ENCODE measurements at places on chromosomes 6 and 20.

DNA sequence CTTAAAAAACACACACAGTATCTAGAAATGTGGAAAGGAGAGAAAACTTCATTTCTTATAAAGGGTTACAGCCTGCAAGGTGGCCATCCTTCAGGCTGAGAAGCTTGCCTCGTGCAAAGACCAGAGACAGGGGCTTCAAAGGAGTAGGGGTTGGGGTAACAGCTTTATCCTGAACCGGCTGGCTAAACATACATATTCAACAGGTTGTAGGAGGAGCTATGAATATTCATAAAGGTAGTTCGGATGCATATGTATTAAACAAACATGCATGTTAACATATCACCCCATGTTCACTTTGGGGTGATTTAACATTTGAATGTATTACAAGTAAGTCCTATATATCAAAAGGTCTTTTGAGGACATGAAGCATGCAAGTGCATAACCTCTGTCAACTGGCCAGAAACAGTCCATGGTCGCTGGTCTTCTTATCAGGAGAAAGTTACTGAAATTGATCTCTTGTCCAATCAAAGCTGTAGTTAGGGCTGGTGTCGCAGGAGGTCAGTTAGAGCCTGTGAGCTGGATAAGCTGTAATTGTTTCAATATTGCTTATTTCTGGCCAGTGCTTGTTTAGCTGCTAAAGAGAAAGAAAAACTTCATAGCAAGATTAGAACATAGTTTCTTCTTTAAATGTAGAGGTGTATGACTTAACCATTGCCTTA is 2.3 kb upstream of the STMND1 start:
- DNase-seq: no peak

DNA sequence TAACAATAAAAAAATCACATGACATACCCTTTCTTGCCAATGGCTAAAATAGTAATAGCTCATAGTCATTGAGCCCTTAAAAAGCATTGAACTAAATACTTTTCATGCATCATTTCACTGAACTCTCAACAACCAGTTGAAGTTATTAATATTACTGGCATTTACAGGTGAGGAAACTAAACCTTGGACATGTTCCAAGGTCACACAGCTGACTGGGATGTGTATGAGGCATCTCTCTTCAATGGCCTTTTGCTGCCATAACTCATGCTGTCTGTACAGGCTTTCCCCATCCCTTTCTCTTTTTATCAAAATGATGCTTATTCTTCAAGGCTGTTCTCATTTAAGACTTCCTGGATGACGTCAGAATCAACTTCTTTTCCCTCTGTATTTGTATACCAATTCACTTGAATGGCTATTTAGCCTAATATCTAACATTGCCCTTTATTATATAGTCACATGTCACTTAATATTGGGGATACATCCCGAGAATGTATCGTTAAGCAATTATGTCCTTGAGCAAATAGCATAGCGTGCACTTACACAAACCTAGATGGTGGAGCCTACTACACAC is 476.4 kb downstream of the KIF16B start:
- no peak for DNase-seq

- DNase-seq: no peak
Observed at GRCh38 chr6:132651062-132651461, 7.9 kb downstream of the TAAR1 start.

- no peak for DNase-seq
Observed at GRCh38 chr6:1667012-1667804, 57.5 kb downstream of the FOXC1 start.

DNA sequence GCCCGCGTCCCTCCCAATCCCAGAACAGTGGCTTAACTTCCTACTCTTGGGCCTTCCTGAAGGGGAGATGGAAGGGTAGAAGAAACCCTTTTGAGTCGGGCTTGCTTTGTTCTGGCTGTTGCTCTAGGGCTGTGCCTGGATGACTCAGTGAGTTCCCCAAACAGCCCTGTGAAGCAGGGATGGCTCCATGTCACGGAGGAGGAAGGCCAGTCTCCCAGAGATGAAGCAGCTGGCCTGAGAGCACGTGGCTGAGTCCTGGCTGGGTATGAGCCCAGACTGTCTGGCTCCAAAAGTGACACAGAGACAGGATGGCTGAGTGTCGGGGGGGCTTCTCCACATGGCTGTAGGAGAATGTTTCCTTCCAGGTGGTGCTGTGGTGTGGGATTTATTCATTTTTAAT is 4.6 kb downstream of the SYTL3 start:
- no peak for DNase-seq

GRCh38 chr6:24919056-24919892 is 16.5 kb downstream of the RIPOR2 start:
- no peak for DNase-seq

DNA sequence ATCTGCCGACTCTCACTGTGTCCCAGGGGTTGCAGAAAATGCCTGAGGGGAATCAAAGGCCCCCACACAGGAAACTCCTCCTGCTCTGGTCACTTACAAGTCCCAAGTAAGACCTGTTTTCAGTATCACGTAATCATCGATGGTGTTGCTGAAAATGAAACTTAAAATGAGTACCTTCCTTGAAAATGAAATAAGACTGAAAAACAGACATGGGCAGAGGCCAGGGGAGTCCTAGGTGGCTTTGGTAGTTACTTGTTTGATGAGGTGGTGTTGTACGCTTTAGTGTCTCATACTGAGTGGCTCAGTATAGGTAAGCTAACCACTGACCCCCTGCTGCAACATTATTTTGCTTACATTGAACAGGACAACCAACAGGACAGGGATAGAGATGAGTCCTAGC is 43.0 kb upstream of the SYNCRIP start:
- DNase-seq: no peak

GRCh38 chr6:51908243-51908642 is 179.2 kb downstream of the PKHD1 start:
- DNase-seq: no peak

DNA sequence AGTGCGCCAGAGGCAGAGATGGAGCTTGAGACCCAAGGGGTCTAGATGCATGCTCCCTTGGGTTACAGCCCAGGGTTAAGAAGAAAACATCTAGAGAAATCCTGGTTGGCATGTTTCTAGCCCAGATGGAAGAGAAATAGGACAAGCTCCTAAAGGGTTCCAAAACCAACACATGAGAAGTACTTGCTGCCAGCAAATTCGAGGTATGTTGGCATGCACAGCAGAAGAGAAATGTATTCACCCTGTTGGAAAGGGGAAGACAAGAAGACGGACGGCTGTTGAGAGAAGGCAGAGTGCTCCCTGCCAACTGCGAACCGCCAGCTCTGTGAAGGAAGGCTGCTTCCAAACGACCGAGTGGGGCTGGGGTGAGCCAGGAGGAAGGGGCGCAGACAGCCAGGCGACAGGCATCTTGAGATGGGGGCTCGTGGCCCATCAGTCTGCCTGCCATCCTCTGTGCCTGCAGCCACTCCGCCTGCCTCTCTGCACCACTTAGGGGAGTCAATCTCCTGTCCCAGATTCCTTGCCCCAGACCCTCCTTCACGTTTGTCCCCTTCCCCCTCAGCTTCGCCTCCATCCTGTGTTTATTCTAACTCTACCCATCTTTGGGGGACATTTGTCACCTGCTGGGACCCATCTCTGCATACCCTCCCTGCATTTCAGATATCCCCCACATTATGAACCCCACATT is 249.2 kb downstream of the CDC5L start:
- no peak for DNase-seq

DNA sequence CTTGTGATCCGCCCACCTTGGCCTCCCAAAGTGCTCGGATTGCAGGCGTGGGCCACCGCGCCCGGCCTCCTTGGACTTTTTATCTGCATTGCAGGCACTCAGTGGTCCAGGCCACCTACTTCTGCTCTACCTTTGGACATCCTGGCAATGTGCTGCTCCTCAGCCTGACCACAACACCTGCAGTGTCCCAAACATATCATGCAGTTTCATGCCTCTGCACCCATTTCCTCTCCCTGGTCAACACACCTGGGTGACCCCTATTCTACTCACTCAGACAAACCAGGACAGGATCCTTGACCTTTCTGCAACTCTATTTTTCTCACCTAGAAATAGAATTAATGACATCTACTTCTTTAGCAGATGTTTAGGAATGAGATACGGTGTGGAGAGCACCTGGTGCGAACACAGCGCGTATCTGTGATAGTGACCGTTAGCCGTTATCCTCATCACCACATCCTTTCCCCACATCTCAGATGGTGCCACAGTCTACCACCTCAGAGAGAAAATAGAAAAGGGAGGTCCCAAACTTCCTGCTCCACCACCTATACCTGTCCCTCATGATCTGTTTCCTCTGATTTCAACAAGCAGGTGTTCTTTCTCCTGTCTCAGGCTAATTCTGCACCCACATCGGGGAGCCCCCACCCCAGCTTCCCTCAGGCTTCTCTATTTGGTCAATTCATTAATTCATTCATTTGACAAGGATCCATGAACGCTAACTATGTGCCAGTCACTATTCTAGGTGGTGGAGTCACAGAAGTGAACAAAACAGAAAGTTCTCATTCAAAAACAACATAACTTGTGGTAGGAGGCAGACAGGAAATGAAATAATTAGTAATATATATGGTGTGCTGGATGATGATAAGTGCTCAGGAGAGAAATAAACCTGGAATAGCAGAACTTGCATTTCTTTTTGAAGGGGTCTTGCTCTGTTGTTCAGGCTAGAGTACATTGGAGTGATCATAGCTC is 4.3 kb upstream of the BTN3A2 start:
- no peak for DNase-seq

All from stimulated activated CD8-positive, alpha-beta memory T cell treated with anti-CD3 and anti-CD28 coated beads, Interleukin-12 subunit alpha, Interleukin-12 subunit beta, amount 100 ng/mL, for 4 hours (primary cell).